Activated CD4-positive, alpha-beta T cell treated with anti-CD3 and anti-CD28 coated beads for 36 hours (primary cell): ENCODE measurements at places on chromosomes 2 and 18.

GRCh38 chr2:241857041-241857541 is 1.6 kb downstream of the PDCD1 start:
- peak; percentile 4 for DNase-seq

DNA sequence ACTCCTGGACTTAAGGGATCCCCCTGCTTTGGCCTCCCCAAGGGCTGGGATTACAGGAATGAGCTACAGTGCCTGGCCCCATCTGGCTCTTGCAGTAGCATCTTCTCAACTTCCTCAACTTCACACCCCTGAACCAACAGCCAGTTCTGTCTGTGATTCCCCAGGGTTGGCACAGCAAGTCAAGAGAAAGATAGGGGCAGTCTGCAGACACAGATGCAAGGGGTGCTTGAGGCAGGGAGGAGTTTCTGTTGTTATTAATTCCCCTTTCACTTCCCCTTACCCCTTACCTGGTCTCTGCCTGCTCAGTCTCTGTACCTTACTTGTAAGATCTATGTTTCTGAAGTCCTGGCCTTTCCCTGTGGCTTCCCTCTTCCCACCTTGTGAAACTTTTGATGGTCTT is 54.1 kb upstream of the MEX3C start:
- no peak for DNase-seq

- DNase-seq: no peak
These were observed 387.9 kb upstream of the MYT1L start for GRCh38 chr2:2719015-2719414.

DNA sequence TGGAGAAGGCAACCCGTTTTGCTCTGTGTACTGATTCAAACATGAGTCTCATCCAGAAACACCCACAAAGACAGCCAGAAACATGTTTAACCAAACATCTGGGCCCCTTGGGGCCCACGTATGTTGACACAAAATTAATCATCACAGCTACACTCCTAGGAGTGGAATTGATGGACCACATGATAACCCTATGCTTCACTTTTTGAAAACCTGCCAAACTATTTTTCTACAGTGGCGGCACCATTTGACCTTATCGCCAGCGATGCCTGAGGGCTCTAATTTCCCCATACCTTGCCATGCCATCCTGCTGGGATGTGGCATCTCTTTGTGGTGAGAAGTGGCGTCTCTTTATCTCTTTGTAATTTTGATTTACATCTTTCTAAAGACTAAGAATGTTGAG is 38.5 kb downstream of the PSMG2 start:
- DNase-seq: peak; percentile 17

DNA sequence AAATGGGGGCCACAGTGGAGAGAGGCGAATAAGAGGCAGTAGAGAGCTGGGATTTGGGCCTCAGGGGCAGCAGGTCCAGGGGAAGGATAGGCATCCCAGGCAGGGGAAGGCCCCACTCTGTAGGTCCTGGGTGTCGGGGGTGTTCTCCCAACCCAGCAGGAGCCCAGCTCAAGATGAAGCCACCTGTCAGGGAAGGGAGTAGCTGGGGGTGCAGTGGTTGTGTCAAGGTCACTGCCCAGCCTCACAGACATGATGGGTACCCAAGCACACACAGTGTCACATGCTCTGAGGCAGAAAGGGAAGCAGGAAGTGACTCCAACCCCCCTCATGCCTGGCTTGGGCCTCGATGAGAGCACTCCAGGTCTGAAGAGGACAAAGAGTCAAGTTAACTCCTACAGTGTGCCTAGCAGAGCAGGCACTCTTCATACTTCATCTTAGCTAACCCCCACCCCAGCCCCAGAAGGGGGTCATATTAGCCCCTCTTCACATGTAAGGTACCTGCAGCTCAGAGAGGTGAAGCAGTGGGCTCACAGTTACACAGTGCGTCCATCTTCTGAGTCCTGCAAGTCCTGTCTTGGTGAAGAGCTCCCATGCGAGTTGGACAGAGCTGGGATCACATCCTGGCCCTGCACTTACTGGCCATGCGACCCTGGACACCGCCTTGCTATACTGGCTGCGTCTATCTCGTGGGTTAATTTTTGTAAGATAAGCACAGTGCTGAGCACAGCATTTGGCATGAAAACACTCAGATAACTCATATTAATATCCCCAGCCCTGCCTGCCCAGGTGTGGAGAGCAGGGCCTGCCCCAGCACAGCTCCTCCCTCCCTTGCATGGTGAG is 72.6 kb upstream of the DAPL1 start:
- no peak for DNase-seq
